ENCODE measurements at places on chromosomes 1 and 21. TPM values are rescaled to one million over a fixed set of nuclear protein-coding genes. Genes with fewer than 3 reads are reported as not detected.

DNA sequence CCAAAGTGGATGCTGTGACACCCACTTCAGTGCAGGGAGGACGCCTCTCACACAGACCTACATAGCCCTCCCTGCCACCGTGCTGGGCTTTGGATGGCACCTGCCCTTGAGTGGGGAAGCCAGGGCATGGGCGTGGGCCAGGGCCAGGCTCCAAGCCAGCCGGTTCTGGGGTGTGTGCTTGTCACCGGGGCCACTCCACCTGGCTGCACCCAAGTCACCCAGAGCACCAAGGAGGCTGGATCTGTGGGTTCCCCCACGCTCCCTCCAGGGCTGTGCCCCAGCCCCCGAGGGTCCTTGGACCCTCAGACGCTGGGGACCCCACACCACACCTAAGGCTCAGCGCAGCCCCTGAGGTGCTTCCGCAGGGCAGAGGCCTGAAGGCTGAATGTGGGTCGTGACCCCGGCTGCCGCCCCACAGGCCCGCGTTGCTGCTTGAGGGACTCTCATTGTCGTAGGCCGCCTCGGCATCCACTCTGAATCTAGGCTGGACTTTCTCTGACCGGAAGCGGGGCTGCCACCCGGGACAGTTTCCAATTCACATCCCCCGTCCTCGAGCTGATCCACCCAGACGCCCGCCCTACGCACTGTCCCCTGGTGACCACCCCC lies 1.5 kb downstream of the MXRA8 start:
- H3K4me3 ChIP-seq, result peak overlapping the region; percentile 55
- DNase-seq, result no peak
- H3K36me3 ChIP-seq, result no peaks in the 10 kb centered on the region
- H3K27me3 ChIP-seq, result peaks cover 10% of the 10 kb centered on the region
- H3K27ac ChIP-seq, result peak overlapping the region; percentile 58

DNA sequence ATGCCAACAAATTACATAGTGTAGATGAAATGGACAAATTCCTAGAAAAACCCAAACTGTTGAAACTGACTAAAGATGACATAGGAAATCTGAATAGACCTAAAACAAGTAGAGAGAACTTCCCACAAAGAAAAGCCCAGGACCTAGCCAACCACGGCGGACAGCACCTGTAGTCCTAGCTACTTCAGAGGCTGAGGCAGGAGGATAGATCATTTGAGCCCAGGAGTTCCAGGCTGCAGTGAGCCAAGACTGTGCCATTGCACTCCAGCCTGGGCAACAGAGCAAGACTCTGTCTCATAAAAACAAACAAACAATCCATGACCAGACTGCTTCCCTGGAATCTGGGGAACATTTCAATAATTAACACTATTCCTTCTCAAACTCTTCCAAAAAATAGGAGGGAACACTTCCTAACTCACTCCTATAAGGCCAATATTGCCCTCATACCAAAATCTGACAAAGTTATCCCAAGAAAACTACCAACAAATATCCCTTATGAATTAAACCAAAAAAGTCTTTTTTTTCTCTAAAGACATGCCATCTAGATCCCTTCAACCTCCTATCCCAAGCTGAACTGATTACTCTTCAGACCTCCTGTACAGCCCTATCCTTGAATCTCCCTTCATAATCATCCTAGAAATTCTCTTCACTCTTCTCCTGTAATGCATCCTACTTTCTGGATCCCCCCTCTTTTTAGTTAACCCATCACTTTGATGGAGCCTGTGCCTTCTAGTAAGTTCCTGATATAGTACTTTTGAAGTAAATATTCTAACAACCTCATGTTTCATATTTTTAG lies 15.5 kb downstream of the ZNF644 start:
- no peak overlapping the region for H3K27ac ChIP-seq
- H3K4me3 ChIP-seq, result no peak overlapping the region
- H3K27me3 ChIP-seq, result no peaks in the 10 kb centered on the region
- H3K36me3 ChIP-seq, result no peaks in the 10 kb centered on the region
- H3K4me1 ChIP-seq, result no peaks in the 10 kb centered on the region

- H3K4me1 ChIP-seq, result no peaks in the 10 kb centered on the region
- DNase-seq, result no peak
- no peak overlapping the region for H3K27ac ChIP-seq
- no peak overlapping the region for H3K4me3 ChIP-seq
- H3K27me3 ChIP-seq, result no peaks in the 10 kb centered on the region
- no peaks in the 10 kb centered on the region for H3K36me3 ChIP-seq
Measured at GRCh38 chr1:238777551-238777950, 608.8 kb upstream of the CHRM3 start.

LRRN2 gene
- 0.66 TPM for total RNA-seq

Data from Peyer's patch (tissue), 4 donors.